Activated CD4-positive, alpha-beta T cell treated with anti-CD3 and anti-CD28 coated beads, Interleukin-2, amount 50 U/mL, for 24 hours (primary cell): ENCODE measurements at places on chromosomes 12 and 14.

GRCh38 chr14:100443603-100444002, 120.5 kb downstream of the SLC25A47 start:
- no peak for DNase-seq

GRCh38 chr12:31600252-31600651, 9.3 kb upstream of the DENND5B start:
- DNase-seq: no peak

GRCh38 chr12:89831310-89832095, 122.9 kb upstream of the ATP2B1 start:
- no peak for DNase-seq

DNA sequence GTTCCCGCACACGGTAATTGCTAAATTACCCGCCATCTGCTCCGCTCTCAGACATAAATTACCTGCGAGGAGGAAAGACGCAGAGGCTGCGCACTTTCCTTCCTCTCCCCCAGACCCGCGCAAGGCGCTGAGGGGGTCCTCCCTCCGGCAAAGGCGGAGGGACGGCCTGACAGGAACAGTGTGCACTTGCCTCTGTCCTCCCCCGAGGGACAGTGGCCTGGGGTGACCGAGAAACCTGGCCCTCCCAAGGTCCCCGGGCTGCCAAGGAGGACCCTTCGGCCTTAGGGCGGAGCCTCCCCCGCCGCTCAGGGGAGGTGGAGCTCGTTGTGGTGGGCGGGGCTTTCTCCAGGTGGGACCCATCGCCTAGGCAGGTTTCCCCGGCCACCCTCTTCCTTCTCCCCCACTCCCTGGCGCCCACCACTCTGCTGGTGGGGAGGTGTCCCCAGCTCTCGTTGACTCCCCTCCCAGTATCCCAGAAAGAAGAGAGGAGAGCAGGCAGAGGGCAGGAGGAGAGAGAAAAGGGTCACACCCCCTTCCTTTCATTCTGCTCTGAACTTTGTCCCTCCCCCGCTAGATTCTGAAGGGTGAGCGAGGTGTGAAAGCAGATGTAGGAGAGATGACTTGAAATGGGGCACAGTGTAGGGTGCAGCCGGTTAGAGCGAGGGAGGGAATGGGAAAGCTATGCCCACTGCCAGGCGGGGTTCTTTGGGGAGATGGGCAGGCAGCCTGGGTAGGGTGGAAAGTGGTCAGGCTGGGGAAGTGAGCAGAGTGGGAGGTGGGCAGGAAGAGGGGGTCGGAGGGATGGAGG, 11.4 kb upstream of the CALCOCO1 start:
- no peak for DNase-seq

GRCh38 chr12:54029529-54030441, 1.5 kb downstream of the HOXC6 start:
- no peak for DNase-seq

DNA sequence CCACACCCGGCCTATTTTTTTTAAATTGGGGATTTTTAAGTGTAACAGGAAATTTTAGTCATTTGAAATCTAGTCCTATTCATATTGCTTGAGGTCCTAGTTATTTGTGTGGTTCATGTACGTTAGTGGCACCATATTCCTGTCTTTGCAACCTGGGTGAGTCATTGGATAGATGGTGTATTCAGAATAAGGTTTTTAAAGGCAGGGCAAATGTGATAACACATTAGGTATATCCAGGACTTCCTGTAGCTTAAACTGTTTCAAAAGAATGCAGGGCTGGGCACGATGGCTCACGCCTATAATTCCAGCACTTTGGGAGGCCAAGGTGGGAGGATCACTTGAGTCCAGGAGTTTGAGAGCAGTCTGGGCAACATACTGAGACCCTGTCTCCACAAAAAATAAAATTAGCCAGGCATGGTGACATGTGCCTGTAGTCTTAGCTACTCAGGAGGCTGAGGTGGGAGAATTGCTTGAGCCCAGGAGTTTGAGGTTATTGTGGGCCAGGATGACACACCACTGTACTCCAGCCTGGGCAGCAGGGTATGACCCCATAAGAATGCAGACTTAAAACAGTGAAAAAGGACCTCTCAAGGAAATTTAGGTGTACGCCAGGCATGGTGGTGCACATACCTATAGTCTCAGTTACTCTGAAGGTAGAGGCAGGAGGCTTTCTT, 8.1 kb downstream of the ATP6V0A2 start:
- no peak for DNase-seq

GRCh38 chr12:131232036-131232435, 278.3 kb downstream of the ADGRD1 start:
- DNase-seq: no peak

- DNase-seq: no peak
These were observed 49.9 kb downstream of the FOXA1 start for GRCh38 chr14:37545174-37545573.

GRCh38 chr12:24268663-24269186, 319.3 kb upstream of the SOX5 start:
- DNase-seq: no peak

DNA sequence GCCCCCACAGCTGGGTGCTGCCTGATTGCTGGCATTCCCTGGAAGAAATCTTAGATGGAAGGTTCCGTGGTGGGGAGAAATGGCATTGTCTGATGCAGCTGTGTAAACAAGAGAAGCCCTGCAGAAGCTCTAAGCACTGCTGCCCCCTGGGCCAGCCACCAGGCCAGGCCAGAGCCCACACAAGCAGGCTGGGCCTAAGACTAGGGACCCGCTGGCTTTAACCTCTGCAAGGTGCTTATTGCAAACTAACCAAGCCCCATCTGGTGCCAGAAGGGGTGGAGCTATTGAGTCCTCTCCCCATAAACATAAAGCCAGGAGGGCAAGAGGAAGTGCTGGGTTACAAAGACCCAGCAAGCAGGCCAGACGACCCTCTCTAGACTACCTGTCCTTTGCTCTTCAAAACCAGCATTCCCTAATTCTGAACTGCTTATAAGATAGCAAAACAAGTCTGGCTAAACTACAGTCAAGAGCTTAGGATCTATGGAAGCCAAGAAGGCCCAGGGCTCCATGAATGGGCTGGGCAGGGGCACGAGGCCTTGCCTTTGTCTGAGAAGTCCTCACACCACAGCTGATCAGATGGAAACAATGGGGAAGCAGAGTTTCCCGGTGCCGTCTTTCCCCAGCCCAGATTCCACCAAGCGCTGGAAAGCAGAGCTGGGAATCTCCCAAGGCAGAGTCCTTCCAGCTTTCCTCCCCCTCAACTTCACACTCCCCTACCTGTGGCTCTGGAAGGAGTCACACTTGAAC, 28.8 kb downstream of the P2RX4 start:
- no peak for DNase-seq

DNA sequence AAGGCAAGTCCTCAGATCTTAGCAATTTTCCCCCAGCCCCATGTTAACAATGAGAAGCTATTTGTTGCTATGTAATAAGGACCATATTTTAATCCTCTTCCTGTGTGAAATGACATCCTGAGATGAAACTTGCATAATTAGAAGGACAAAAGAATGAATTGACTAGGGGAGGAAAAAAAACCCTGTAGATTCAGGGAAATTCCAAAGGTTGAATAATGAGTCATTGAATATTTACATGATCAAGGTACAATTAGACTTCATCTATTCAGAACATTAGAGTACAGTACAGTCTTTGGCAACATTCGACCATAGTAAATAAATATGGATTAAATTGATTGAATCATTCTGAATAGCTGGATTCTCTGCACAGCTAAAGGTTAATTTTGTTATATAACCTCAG, 9.4 kb downstream of the MYBPC1 start:
- DNase-seq: no peak

GRCh38 chr14:101004954-101005353, 101.4 kb upstream of the RTL1 start:
- no peak for DNase-seq

GRCh38 chr14:64391113-64391725, 3.1 kb downstream of the MTHFD1 start:
- DNase-seq: no peak

DNA sequence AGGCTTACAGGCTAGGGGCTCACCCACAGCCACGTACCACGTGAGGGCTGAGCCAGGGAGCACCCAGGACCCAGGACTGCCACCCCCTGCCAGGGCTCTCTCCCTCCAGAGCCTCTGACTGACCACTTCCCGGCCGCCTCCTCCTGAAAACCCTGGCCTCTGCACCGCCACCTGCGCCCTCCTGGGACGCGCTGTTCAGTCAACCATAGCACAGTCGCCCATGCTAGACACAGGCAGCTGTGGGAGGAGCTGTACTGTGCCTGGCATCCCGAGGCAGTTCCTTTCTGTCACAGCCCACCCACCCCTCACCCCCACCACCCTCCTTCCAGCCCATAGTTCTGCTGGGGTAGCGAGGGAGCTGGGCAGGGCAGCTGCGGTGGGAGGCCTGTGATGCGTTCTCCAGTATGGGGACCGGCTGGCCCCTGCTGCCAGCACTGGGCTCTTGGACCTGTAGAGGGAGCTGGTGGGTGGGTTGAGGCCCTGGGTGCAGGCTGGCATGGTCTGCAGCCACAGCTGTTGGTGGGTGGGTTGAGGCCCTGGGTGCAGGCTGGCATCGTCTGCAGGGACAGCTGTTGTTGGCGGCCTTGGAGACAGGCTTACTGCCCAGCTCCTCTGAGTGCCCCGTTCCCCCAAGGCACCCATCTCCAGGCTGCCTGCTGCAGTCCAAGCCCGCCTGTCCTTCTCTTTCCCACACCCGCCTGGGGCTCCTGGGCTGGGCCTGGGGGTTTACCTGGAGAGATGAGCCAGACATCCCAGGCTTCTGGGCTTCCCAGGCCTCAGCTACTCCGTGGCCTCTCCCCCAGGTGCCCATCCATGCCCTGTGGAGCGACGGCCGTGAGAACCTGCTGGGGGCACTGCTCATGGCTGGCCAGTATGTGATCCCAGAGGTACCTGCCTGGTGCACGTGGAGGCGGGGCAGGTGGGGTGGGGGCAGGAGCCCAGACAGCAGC, 11.5 kb downstream of the ASPG start:
- no peak for DNase-seq

- no peak for DNase-seq
These were observed 113.4 kb downstream of the CAPZA3 start for GRCh38 chr12:18851271-18851670.

DNA sequence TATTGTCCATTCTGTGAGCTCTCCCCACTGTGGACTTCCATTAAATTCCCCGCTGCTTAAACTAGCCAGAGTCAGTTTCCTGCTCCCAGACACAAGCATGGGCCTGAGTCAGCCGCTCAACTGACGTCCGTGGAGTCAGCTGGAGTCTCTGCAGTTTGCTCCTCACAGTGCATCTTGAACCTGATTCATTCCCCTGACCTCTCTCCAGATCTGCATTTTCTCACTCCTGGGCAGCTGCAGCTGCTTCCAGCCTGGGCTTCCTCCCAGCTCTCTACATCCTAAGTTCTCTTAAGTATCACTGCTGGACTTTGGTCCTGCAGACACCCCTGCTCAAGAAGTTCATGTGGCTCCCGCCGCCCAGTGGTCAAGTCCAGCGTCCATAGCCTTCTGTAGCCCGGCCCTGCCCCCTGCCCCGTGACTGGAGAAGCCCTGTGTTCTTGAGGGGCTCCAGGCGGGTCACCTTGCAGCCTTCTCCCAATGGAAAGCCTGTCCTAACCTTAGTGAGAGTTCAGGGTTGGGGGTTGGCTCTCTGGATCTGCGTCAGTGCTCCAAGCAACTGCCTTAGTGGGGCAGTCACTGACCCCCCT, 20.0 kb downstream of the NFKBIA start:
- DNase-seq: no peak

DNA sequence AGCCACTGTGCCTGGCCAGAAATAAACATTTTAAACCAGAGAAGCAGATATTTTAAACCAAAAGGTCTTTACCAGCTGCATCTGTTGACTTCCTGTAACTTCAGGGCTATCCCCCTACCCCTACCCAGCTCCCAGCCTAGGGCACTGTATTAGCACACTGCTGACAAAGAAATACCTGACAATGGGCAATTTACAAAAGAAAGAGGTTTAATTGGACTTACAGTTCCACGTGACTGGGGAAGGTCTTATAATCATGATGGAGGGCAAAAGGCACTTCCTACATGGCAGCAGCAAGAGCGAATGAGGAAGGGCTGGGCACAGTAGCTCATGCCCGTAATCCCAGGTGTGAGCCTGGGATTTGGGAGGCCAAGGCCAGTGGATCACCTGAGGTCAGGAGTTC, 26.0 kb downstream of the GEMIN2 start:
- no peak for DNase-seq

- DNase-seq: no peak
These were observed 467.1 kb upstream of the TMPO start for GRCh38 chr12:98048326-98048725.

DNA sequence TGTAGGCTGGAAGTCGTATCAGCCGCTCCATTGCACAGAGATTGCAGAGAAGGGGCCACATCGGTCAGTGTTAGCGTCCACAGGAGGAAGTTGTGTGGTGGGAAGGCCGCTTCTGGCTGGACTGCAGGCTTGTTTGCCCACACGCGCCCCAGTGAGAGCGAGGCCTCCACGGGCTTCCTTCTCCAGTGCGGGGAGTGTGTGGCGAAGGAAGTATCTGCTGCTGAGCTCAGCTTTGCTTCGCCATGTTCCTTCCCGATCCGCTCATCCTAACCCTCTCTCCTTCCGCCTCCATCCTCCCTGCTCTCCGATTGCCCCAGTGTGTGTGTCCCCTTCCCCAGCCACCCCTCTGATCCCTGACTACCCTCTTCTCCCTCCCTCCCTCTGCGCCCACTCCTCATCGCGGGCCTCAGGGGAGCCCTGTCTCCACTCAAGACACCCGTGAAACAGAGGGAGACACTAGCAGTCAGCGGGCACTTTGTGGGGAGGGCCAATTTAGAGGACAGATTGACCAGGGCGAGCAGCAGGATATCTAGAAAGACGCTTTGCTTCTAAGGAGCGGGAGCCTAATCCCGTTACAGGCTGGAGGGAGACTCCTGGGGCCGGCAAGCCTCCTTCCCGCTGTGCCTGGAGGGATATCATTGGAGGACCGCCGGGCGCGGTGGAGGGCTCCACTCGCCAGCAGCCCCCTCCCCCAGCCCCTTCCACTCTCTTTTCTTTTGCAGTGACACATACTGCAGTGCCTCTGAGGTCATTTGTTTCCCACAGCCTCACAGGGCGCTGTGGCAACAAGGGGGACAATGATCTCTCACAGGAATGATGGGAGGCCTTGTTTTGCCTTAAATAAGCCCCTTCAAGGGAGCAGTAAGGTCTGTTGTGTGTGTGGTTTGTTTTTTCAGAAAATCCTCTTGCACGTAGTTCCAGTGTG, 428.8 kb downstream of the ZFP36L1 start:
- DNase-seq: no peak

- DNase-seq: no peak
These were observed 33.9 kb downstream of the SCARB1 start for GRCh38 chr12:124829708-124830304.

DNA sequence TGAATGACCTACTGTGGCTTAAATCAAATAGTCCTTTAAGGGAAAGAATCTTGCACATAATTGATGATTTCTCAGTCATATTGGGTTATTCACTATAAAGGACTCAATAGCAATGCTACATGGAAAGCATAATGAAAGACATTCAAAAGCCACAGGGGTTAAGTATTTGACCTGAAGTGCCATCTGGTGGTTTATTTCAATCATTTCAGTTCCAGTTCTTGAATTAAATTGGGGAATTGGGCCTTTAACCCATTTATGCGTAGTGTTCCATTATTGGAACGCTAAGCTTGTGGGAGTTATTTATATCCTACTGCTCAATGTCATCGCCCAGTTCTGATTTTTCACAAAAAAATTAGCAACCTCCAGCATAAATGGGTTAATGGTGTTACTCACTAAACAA, 41.3 kb upstream of the C12orf71 start:
- DNase-seq: no peak
